ENCODE measurements at places on chromosomes 5 and 9. TPM values are rescaled to one million over a fixed set of nuclear protein-coding genes. Genes with fewer than 3 reads are reported as not detected.

GRCh38 chr9:101629636-101630035 lies 34.9 kb upstream of the PPP3R2 start:
- no peak for DNase-seq

DNA sequence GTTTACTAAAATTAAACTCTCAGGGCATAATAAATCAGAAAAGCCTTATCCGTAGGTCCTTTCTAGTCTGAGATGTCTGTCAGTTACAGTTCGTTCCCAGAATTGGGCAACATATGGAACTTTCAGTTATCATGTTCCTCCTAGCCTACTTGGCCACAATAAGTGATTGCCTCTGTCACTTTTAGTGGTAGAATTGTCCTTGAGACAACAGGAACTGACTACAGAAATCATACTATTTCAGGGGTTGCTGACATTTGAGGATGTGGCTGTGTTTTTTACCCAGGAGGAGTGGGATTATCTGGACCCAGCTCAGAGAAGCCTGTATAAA lies 956 bp downstream of the ZNF189 start:
- no peak for DNase-seq

DNA sequence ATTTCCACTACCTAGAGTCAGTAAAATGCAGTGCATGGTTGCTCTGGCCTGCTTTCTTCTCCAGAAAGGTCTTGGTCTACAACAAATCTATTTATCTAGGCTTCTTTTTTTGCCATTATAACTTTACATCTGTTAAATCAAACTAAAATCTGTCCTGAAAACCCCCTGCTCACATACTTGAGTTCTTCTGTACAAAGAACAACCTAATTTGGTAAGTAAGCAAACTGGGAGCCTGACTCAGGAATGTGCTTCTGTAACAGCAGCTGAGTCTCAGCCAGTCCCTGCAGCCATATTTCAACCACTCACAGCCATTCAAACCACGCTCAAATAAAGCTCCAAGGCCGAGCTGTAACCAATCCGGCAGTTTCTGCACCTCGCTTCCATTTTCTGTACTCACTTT lies 95.8 kb downstream of the PLPP1 start:
- DNase-seq: no peak

GRCh38 chr9:18463991-18464390 lies 10.0 kb upstream of the ADAMTSL1 start:
- no peak for DNase-seq

GRCh38 chr5:7391814-7392692 lies 3.9 kb upstream of the ADCY2 start:
- no peak for DNase-seq

- DNase-seq: no peak
Measured at GRCh38 chr9:113998525-113999255, 79.4 kb downstream of the AMBP start.

- DNase-seq: peak; percentile 12
Measured at GRCh38 chr5:107671742-107672210, 1.0 kb upstream of the EFNA5 start.

DNA sequence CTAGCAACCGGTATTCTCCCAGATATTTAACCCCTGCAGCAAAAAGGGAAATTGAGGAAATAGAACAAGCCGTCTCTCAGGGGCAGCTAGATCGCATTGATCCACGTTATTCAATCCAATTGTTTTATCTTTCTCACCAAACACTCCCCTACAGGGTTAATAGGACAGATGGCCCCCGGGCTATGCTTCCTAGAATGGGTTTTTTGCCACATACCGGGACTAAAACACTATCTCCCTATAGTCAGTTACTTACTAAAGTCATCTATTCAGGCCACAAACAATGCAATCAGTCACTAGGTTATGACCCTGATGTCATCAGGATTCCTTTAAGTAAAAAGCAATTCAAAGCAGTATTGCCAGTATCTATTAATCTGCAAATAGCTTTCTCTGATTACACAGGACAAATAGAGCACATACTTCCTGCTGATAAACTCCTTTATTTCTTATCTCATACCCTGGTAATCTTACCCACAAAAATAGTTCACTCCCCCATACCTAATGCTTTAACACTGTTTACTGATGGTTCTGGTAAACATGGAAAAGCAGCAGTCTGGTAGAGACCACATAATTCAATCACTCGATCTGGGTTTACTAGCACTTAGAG lies 159.0 kb downstream of the CPLANE1 start:
- no peak for DNase-seq

Gene SH3GLB2
- 36.7 TPM for total RNA-seq

All from cerebellum (tissue), 4 donors.